ENCODE measurements at places on chromosomes 11 and 22.

GRCh38 chr22:21673534-21674321 lies 7.9 kb downstream of the PPIL2 start:
- no peak for DNase-seq

DNA sequence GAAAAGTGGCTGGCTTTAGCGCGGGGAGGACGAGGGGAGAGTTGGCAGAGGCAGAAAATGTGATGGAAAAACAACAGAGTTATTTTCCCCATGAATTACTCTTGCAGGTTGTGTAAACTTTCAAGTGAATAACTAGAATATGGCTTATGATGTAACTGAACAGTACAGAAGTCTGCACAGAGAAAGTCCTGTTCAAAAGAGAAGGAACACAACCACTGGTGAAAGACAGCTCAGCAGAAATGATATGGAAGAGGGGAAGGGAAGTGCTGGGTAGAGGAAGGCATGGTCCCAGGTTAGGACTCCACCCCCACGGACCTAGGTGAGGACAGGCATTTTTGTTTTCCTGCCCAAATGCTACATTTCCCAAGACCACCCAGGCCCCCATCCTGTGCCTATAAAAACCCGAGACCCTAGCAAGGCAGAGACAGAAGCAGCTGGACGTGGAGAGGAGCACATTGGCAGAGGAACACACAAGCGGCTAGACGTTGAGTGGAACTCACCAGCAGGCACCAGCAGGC lies 77.7 kb downstream of the MAML2 start:
- no peak for DNase-seq

DNA sequence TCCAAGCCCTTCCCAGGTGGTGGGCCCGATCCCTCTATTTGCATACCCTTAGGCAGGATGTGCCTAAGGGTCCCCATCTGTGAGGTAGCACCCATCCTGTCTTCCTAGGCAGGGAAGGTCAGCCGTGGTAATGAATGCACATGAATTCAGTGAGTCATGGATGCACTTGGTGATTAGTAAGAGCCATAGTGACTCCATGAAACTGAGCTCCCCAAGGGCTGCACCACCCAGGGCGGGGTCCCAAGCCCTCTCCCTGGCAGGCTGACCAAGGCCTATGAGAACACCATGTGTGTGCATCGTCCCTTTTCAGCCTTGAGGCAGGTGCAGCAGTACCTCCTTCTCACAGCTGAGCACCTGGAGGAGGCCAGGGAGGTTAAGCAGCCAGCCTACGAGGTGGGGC lies 15.6 kb upstream of the SUSD2 start:
- no peak for DNase-seq

DNA sequence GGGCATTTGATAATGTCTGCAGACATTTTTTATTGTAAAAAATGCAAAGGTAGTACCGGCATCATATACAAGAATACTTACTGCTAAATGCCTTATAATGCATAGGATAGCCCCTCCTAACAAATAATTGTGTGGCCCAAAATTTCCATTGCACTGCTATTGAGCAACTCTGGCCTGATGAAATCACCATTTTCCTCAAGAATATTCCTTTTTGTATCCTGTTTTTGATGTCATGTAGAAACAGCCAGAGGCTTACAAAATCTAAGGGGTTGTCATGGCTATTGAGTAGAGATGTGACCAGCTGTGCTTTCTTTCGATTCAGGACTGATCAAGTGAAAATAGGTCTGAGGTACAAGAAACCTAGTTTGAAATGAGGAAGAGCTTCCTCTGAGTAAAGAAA lies 854.3 kb downstream of the KCNA4 start:
- DNase-seq, result no peak

DNA sequence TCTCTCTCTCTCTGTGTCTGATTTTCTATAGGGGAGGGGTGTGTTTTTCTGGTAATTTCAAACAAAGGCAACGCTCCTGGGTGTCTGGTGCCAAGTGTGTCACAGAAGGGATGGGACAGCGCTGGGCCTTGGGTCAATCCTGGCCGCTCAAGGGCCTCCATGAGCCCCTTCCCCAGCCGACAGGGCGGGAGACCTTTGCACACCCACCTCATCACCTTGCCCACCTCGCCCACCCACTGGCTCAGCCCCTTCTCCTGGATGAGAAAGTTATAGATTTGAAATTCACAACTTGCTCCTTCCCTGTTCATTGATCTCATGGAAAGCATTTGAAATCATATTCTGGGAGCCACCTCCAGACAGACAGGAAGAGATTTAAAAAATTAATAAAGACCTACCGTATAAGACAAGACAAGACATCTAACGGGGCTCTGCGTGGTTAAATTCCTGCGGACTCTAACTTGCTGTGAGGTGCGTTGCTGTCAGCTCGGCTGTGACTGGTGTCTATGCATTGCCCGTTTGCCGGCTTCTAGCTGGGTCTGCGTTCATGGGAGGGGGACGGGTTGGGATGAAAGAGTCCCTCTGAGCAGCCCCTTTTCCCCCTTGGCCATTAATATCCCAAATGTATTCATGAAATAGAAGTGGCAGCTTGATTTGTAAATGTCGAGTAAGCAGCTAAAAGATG lies 27.0 kb downstream of the MPPED1 start:
- DNase-seq, result no peak

- DNase-seq, result no peak
These were observed 12.0 kb downstream of the PPIL2 start for GRCh38 chr22:21677606-21678443.

GRCh38 chr11:62505059-62505439 lies 41.6 kb downstream of the AHNAK start:
- no peak for DNase-seq

DNA sequence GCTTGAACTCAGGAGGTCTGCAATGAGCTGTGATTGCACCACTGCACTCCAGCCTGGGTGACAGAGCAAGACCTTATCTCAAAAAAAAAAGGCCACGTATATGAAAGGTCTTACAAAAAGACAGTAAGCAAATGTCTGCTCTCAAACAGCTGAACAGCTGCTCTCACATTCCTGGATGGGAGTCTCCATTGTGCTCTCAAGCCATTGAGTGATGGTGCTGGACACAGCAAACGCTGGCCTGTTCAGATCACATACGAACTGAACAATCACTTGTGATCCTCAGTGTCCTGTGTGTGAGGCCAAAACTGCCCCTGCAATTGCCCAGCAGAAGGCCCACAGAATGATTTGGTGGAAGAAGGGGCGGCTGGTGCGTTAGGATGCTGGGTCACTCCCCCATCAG lies 34.4 kb upstream of the YWHAH start:
- DNase-seq, result no peak

DNA sequence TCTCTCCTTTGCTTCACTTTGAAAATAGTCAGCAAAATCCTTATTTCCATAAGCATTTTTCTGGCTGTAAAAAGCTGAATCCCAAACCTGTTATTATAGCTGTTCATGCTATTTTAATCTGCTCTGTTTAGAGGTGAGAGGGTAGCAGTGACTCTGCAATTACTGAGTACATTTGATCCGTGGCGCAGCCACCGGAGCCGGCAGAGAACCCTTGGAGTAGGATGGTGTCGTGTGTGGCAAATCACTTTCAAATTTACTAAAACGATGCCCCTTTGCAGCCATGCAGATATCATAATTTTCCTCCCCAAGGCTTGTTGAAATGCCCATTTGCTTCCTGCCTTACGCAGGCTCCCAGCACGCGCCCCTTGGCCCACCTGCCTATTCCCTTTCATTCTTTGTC lies 69.6 kb downstream of the ZBTB16 start:
- no peak for DNase-seq

GRCh38 chr11:103897160-103897936 lies 139.1 kb upstream of the DDI1 start:
- no peak for DNase-seq

GRCh38 chr11:10305262-10305963 lies 540 bp downstream of the ADM start:
- DNase-seq, result no peak

DNA sequence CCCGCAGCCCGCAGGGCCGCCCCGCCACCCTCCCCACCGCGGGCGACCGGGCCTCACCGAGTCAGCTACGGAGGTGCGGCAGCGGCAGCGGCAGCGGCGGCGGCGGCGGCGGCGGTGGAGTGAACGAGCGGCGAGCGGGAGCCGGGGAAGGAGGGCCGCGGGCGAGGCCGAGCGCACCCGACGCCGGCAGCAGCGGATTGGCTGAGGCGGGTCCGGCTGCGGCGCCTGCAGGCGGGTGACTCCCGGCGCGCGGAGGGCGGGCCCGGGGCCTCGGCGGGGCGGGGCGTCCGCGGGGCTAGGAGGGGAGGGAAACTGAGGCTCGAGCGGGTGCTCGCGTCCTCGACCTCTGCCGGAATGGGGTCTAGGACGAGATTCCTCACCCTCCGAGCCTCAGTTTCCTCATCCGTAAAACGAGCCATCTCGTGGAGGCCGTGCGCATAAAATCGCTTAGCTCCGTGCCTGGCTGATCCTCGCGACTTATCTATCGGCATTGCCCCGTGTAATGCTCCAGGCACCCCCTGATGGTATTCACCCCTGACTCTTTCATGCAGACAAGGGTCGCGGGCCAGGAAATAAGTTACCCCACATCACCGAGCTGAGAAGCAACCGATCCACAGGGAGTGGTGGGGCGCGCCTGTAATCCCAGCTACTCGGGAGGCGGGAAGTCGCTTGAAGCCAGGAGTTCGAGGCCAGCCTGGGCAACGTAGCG lies at the start of gene CPT1A:
Gene CPT1A (minus strand): TSS at position 199 of the 709 bp plus-strand sequence. CDS start 26,442 bp downstream, outside the sequence.
- DNase-seq, result peak; percentile 58

GRCh38 chr22:44616461-44616860 lies 85.5 kb upstream of the PRR5 start:
- no peak for DNase-seq

- no peak for DNase-seq
These were observed 1.8 kb downstream of the GALR3 start for GRCh38 chr22:37824674-37825641.

- no peak for DNase-seq
These were observed 71.4 kb downstream of the BUD13 start for GRCh38 chr11:116701297-116701801.
